ENCODE measurements at places on chromosomes 6 and 20. TPM values are rescaled to one million over a fixed set of nuclear protein-coding genes. Genes with fewer than 3 reads are reported as not detected.

DNA sequence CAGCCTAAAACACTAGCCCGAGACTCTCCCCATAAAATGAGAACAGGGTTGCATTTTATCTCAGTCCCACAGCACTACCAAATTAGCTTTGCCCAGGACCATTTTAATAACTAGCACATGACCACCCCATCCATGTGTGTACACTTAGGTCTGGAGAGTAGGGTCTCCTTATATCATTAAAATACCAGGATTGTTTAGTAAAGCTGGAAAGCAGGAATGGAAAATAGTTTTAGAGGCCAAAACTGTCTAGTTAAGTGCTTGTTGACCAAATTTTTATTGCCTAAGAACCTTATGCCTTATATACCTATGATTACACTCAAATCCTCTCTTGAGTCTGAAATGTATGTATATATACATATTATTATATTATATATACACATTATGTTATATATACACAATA lies 608.4 kb downstream of the HDGFL1 start:
- no peak for DNase-seq
- H3K36me3 ChIP-seq, result no peaks in the 10 kb centered on the region
- H3K4me1 ChIP-seq, result no peaks in the 10 kb centered on the region
- H3K4me3 ChIP-seq, result no peak overlapping the region

GRCh38 chr20:4252005-4252404 lies 236.6 kb upstream of the RNF24 start:
- no peaks in the 10 kb centered on the region for H3K36me3 ChIP-seq
- H3K27ac ChIP-seq, result no peak overlapping the region
- H3K4me1 ChIP-seq, result no peaks in the 10 kb centered on the region
- no peak for DNase-seq

DNA sequence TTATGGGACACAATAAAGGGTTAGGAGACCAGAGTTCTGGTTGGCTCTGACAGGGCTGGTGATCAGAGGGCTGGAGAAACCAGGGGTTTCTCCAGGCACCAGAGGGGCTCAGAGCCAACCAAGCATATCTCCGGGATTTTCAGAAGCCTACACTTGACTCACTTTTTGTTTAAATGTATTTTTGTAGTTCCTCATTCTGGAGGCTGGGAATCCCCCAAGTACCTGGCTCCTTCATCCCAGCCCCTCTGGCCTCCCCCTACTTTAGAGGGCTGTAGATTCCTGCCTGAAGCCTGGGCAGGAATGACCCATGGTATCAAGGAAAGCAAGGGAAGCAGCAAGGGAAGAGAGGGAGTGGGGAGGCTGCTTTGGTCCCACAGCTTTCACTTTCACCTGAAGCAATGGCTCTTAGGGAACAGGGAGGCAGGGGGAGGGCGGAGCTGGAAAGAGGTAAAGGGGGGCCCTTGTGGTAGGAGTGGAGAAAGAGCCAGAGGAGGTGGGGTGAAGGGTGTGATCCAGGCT lies 973 bp downstream of the CD40 start:
- no peak for DNase-seq
- no peaks in the 10 kb centered on the region for H3K36me3 ChIP-seq

MAP7 gene
- polyA plus RNA-seq, result 14.4 TPM

BACH2 gene
- 3.5 TPM for polyA plus RNA-seq
